Sigmoid colon (tissue), 7 donors: ENCODE measurements at places on chromosomes 6 and 20.

DNA sequence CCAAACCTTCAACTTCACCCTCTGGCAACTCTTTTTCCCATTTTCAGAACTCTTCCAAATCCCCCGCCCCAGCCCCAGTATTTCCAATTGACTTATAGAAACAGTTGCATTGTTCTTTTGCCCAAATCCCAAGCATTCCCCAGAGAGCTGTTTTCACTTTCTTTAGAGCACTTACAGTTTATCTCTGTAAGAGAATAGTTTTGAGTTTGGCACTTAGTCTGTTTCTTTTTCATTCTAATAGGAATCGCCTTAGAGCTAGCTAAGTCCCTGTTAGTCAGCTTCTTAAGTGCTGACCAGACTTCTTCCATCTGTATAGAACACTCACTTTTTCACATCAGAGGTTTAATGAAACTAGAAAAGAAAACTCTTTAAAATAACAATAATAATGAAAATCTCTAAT, 374.2 kb upstream of the FLRT3 start:
- no peak for DNase-seq

GRCh38 chr20:61979701-61980635, 85.7 kb downstream of the TAF4 start:
- DNase-seq: peak; percentile 54

DNA sequence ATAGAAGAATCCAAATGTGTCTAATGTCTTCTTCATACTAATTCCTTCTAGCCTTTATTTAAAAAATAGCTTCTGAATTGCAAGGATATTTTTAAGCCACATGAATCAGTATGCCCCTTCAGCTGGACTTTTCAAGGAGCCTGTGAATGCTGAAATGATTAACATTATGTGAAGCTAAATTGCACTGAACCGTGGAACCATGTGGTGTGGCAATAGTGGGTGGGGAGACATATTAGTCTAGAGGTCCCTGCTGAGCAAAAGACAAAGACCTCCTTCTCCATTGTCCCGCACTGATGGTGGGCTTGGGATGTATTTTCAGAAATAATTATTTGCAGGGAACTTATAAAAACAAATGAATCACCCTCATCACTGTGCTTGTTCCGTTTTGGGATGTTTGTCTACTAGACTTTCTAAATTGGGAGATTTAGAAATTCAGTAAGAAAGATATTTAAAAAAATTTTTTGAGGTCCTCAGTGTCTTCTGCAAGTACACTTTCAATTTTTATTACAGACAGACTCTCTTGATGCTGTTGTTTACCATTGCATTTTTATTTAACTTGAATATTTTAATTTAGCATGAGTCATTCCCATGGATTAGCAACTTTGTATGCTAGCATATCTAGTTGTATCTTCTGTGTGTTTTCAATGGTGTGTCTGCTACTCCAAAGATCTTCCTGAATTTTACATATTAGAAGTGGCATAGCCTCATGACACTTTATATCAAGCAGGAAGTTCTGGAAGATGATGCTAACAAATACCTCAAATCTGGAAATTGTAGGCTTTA, 238.1 kb downstream of the LAMA2 start:
- DNase-seq: no peak

- DNase-seq: no peak
Observed at GRCh38 chr20:1209447-1210387, 6.5 kb downstream of the C20orf202 start.

- DNase-seq: no peak
Observed at GRCh38 chr6:27178407-27178730, 69.1 kb upstream of the PRSS16 start.

DNA sequence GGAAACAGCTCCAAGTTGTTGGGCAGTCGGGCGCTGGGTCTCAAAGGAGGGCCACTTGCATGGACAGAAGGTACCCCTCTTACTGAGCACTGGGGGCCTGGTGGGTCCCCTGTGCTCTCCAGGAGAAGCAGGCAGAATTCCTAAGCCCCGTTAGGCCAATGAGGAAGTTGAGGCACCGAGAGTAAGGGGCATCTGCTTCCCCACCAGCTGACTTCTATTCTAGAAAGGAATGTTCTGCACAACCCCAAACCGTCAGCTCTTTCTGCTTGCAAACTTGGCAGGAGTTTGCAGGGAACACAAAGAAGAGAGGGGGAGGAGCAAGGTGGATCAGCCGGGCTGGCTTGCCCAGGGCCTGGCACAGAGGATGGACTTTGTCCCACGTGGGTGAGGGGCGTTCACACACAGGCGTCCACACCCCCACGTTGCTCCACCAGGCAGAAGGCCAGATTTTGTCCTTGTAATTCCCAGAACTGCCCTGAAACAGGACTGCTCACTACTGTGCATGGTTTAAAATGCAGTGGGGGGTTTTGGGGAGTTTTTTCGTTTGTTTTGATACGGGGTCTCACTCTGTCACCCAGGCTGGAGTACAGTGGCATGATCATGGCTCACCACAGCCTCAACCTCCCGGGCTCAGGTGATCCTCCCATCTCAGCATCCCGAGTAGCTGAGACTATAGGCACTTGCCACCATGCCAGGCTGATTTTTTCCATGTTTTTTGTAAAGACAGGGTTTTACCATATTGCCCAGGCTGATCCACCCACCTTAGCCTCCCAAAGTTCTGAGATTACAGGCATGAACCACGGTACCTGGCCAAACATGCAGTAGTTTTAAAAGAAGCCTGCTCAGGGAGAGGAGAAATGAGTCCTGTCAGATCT, 93.3 kb downstream of the SNX5 start:
- DNase-seq: peak; percentile 95

DNA sequence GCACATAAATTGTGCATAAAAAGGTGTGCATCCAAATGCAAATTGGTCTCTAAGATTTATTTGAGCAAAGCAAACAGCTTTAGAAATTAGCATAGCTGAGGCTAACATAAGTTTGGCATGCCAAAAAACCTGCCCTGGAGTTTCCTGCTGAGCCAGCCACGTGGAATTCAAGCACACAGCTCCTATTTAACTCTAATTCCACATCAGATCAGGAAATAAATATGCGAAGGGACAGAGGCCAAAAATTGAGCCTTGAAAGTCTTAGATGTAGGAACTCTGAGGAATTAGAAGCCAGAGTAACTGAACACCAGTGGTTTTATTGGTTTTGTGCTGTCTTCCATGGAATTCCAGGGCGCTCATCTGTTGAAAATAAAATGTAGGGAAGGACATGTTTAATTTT, 19.6 kb downstream of the SOBP start:
- DNase-seq: no peak

- no peak for DNase-seq
Observed at GRCh38 chr6:155090166-155090565, 95.1 kb downstream of the TIAM2 start.

DNA sequence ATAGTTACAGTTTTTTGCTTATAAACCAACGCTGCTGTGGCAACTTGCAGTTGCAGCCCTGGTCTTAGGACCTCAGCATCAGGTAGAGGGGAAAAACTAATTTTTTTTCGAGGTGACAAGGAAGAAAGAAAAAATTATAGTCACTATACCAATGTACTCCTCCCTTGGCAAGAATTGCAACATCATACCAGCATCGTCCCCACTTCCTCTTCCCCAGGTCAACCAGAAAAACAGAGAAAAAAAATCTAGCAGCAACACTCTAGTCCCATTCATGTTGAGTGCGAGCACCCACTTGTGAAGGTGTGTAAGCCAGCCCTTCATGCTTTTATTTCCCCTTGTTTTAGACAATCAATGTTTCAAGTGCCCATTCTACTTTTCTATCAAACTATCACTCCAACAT, 13.1 kb upstream of the DCBLD1 start:
- no peak for DNase-seq

- DNase-seq: peak; percentile 82
Observed at GRCh38 chr20:38248133-38248532, 12.4 kb downstream of the KIAA1755 start.

- no peak for DNase-seq
Observed at GRCh38 chr6:85866370-85866730, 223.7 kb upstream of the SYNCRIP start.

DNA sequence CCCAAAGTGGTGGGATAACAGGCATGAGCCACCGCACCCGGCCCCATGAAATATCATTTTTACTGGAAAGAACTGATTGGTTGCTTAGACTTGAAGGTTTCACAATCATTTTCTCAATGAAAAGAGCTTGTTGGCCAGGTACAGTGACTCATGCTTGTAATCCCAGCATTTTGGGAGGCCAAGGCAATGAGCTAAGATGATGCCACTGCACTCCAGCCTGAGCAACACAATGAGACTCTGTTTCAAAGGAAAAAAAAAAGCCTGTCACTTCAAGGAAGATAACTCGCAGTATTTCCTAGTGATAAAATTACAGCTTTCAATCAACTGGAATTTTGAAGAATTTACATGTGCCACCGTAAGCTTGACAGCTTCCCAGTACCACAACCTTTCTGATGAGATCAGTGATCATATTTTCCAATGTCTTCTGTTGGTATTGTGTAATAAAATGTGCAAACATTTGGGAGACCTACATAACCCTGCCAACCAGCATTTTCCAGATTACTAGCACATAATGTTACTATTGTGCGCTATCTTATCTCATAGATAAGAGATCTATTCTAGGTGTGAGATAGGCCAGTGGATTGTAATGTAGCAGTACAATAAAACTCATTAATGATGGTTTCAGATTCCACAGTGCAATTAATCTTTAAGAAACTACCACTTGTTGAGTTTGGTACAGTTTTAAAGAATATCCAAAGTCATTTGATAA, 7.2 kb downstream of the PNLDC1 start:
- DNase-seq: no peak

DNA sequence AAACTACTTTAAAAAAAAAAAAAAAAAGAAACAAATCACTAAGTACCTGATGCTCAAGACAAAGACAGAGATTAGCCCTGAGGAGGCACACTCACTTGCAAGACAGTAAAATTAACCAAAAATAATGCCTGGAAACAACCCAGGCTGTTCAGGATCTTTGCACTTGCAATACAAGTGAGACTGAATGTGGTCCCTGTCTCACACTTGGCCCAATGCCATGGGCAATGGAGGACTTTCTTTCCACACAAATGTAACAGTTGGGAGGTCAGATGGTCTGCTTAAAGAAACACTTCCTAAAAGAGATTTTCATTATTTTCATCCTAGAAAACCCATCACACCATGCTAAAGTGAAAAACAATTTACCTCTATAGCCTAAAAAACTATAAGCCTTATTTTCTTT, 16.2 kb downstream of the STAU1 start:
- DNase-seq: peak; percentile 74

DNA sequence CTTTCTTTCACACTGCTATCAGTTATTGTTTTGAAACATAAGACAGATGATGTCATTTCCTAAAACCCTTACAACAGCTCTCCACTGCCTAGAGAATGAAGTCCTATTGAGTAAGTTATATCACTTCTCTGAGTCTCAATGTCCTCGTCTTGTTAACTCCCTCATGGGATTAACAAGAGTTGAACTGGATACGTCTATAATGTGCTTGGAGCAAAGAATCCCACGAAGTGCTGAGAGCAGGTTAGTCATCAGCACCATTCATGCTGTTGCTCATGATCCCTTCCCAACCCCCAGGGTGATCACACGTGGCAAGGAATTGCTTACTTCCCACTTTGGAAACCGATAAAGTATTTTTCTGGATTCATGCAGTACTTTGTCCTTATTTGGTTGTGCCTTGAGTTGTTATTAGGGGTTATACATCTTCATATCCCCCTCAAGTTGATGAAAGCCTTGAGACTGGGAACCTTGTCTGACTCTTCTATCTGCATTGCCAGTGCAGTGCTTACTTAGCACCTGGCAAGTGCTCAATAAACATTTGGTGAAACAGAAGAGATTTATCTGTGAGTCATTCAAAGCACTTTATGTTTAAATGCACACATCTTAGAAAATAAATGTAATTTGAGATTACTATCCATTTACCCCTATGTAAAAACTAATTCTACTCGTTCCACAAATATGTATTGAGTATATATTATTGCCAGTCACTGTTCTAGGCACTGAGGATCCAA, 487.5 kb downstream of the EPM2A start:
- no peak for DNase-seq

- DNase-seq: no peak
Observed at GRCh38 chr6:116633685-116634084, 17.4 kb downstream of the RSPH4A start.

DNA sequence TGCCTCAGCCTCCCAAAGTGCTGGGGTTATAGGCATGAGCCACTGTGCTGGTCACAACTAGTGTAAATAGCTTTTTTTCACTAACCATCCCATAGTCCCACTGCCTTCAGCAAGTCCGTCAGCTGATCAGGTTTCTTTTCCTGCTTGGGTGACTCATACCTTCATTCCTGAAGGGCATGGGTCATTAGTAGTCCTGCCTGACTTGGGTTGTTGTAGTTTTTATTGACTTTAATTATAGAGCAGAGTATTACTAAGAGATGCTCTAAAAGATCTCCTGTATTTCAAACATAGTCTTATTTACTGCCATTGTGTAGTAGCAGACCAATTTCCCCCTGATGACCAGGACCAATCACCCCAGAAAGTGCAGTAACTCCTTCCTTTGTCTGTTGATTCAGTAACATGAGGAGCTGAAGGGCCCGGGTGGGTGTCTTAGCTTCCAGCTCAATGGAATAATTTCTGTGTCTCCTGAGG, 25.8 kb downstream of the HLA-C start:
- DNase-seq: no peak

GRCh38 chr6:70470016-70470415, 56.7 kb downstream of the FAM135A start:
- no peak for DNase-seq

DNA sequence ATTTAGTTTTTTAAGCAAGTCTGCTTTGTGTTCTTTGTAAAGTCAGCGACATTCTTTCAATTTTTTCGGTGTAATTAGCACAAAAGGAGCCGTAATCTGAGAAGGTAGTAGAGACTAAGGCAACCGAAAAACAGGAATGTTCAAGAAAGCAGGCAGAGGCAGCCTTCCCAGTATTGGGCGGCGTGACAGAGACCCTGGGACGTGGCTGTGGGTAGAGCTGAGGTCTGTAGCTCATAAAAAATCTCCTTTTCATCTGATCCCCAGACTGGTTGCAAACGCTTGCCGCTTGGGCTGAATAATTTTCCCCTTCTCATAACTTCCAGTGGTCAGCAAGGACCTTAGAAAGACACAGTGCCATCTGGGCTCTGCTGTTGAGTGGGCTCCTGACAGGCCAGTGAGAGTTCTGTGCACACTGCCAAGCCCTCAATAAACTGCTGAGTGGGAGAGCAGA, 30.8 kb downstream of the GNAS start:
- DNase-seq: no peak

DNA sequence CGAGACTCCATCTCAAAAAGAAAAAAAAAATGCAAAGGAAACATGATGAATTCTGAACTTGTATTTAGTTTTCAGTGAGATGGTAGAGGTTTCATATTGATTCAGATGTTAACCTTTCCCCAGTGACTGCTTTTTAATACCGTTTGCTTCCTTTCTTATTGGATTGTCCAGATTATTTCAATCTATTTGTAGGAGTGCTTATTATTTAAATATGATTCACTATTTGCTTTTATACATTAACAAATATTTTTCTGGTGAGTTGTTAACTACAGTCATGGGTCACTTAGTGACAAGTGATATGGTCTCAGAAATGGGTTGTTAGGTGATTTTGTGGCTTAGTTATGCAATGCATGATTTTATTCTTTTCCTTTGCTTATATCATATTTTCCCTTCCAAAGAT, 8.4 kb downstream of the PI3 start:
- DNase-seq: no peak

GRCh38 chr6:146770965-146771735, 172.4 kb downstream of the ADGB start:
- peak; percentile 83 for DNase-seq

GRCh38 chr6:75855052-75855451, 106.0 kb downstream of the MYO6 start:
- no peak for DNase-seq

GRCh38 chr6:159117563-159117962, 51.6 kb upstream of the FNDC1 start:
- DNase-seq: no peak
